ENCODE measurements at places on chromosomes 2 and 18.
A peak's percentile ranks its signal among the peaks of the same experiment; 100 is the strongest.

- DNase-seq = no peak
Observed at GRCh38 chr2:64106481-64106880, 37.7 kb downstream of the PELI1 start.

DNA sequence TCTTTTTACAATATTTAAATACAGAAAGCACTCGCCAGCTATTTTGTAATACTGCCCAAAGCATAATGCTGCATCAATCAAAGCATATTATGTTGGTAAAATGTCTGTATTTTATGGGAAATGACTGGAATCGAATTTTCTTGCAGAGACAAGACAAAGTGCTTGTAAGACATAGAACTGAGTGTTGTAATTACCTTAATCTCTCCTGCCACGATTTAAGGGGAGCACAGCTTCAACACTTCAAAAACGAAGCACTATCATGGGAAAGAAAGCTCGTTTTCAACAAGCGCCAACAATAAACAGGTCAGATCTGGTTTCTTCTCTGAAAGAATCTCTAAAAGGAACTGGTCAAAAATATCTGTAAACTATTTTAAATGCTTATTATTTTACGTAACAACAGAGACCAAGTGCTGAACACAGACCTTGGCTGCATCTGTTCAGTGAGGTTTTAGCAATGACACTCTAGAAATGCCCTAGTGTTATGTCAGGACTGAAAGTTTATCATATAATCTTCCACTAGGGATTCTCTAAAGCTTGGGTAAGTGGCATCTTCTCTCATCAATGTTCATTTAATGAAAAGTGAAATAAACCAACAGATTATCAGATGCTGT, 19.0 kb downstream of the RND3 start:
- DNase-seq = peak; percentile 14

DNA sequence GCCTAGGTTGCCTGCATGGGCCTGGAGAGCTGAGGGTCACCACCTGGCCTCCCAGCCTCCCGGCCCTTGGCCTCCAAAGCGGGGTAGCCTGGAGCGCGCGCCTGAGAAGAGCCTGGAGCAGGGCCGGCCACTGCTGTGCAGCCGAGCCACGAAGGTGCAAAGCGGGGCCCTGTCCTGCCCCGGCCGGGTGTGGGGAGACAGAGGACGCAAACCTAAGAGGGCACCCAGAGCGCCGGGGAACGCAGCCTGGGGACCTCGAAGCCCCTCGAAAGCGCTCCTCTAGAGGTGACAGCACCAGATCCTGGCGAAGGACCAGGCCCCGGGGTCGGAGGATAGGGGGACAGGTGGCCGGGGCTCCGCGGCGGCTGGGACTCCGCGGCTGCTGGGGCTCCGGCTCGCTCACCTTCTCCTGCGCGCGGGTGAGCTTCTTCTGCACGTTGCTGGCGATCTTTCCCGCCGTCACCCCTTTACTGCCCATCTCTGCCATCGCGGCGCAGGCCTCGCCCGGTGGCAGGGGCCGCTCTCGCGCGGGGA, 430 bp downstream of the BIN1 start:
- peak; percentile 27 for DNase-seq

DNA sequence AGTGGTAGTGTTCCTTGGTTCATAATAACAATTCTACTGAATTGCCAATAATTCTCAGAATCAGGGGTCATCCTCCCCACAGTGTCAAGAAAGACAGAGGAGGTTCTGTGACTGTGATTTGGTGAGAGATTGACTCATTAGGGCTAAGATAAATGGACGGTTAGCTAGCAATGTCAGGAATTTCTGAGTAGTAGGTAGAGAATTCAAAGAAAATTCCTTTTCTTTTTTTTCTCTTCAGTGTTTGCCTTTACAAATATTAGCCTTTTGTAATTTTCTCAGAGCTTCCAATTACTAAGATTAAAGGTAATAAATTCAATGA, 16.8 kb upstream of the CRIM1 start:
- DNase-seq = peak; percentile 80

GRCh38 chr18:62284637-62285036, 40.5 kb upstream of the TNFRSF11A start:
- DNase-seq = no peak

DNA sequence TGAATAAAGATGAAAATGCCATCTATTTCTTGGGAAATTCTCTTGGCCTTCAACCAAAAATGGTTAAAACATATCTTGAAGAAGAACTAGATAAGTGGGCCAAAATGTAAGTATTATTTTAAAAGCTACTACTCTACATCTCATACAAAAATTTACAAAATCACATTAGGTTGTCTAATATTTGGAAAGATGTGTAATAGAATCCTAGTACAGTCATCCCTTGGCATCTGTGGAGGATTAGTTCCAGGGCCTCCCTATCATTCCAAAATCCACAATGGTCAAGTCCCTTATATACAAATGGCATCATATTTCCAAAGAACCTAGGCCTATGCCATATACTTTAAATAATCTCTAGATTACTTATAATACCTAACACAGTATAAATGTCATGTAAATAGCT, 41.2 kb downstream of the KYNU start:
- DNase-seq = no peak

GRCh38 chr2:62794791-62795190, 89.3 kb downstream of the EHBP1 start:
- peak; percentile 56 for DNase-seq

GRCh38 chr2:140247451-140248195, 1467.4 kb upstream of the NXPH2 start:
- DNase-seq = peak; percentile 31

DNA sequence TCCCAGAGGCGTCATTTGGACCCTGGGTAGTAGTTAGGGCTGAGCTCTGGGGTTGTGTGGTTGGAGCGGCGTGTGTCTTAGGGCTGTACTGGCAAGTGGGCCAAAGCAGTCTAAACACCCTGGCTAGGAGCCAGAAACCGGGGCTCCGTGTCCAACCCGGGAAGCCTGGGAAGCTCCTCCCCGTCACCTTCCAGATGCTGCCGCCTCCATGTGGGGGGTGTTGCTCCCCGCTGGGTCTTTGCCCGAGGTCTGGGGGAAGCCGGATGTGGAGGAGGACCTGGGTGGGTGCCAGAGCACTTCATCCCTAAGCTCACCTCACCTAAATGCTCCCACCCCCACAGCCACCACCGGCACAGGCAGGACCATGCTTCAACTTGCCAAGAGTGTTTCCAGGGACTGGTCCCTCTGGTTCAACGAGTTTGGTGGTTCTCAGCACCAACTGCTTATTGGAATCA, 25.4 kb downstream of the TET3 start:
- peak; percentile 38 for DNase-seq

- DNase-seq = no peak
Observed at GRCh38 chr2:240719676-240720545, 28.2 kb downstream of the AQP12A start.

GRCh38 chr2:21468624-21469023, 344.9 kb downstream of the TDRD15 start:
- DNase-seq = peak; percentile 9

GRCh38 chr18:63890950-63891304, 3.4 kb downstream of the SERPINB2 start:
- DNase-seq = peak; percentile 39

DNA sequence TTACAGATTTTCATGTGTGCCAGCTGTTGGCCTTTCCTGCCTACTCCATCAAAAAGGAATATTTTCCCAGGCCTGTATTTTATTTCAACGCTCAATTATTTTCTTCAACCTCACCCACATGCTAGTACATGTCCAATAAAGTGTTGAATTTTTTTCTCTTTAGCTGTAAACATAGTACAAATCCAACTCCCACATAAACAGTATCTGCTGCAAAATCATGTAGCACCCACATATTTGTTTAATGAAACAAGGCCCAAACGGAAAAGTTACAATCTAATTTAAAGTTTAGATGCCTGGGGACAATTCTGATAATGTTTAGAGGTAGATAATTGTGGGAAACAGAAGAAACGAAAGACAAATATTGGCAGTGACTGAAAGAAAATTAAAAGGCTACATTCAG, 275.4 kb upstream of the ACVR2A start:
- DNase-seq = no peak

GRCh38 chr2:104888489-104889258, 34.8 kb downstream of the POU3F3 start:
- no peak for DNase-seq

DNA sequence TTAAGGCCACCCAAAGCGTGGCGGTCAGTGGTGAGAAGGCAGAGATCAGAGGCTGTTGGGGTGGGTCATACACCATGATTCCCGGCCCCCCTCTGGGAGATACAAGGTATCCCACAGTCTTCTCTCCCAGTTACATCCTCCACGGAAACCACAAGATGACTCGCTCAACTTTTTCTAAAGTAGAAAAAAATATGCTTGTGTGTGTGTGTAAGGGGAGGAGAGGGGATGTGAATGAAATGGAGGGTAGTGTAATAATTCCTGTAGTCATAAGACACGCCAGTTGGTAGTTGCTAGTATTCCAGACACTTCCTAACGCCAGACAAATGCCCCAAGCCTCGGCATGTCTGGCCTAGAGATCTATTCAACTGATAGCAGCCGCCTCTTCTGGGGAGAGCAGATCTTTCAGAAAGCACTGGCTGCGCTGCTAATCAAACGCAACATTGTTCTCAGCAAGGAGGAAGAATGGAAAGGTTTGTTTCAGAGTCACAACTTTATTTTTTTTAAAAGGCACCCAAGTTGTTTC, 143.5 kb downstream of the TGIF1 start:
- peak; percentile 95 for DNase-seq

GRCh38 chr18:62944454-62944853, 229.1 kb downstream of the PHLPP1 start:
- peak; percentile 53 for DNase-seq

DNA sequence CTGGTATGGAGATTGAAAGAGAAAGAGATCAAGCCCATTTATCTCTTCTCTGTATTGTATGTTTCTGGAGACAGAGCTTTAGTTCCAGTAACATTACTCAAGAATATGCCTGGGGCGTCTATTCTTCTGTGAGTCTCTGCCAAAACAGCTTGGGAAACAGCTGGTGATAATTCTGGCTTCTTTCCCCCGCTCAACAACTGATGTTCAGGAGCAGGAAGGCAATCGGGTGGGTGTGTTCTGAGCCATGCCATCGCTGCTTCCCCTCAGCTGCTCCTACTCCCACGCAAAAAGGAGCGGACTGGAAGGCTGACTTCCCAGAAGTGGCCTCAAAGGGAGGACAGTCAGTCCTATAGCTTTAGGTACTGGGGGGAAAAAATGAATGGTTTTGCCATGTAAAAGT, 695.1 kb downstream of the PLCL1 start:
- no peak for DNase-seq

GRCh38 chr2:192749611-192750200, 555.0 kb upstream of the TMEFF2 start:
- DNase-seq = peak; percentile 3

DNA sequence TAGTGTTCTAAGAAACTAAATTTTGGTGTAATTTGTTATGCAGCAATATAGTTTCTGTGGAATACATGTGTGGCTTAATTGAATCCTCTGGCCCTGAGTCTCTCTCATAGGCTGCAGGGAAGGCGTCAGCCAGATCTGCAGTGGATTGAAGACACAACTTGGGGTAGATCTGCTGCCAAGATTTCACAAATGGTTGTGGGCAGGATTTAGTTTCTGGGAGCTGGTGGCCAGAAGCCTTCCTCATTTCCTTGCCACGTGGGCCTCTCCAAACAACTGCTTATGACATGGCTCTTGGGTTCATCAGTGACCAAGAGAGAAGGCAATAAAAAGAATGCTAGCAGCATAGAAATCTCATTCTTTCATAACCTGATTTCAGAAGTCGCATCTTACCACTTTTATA, 28.2 kb downstream of the CCDC102B start:
- no peak for DNase-seq

GRCh38 chr2:147049957-147050356, 794.9 kb upstream of the ACVR2A start:
- no peak for DNase-seq

GRCh38 chr2:196170606-196171247, 651 bp downstream of the STK17B start:
- DNase-seq = peak; percentile 69

GRCh38 chr2:217694291-217694690, 308.5 kb downstream of the TNS1 start:
- peak; percentile 75 for DNase-seq

DNA sequence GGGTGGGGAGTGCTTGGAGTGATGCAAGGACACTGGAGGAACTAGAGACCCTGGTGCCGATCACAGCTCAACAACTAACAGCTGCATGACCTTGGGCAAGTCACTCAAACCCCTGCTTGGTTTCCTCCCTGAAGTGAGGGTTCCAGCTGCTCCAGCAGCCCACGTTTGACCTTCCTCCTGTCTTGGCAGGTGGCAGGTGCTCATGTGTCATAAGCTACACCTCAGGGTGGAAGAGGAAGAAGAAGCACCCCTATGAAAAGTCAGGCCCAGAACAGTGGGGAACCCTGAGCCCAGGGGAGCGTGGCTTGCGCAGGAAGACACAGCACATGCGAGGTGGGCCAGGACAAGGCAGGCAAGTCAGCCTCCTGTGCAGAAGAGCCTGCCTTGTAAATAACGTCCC, 42.4 kb downstream of the MRPL35 start:
- DNase-seq = no peak

GRCh38 chr18:9911226-9911625, 2.6 kb upstream of the VAPA start:
- DNase-seq = no peak

GRCh38 chr2:33911327-33911726, 312.2 kb upstream of the FAM98A start:
- DNase-seq = no peak

GRCh38 chr2:40105593-40105992, 326.5 kb upstream of the THUMPD2 start:
- DNase-seq = no peak

DNA sequence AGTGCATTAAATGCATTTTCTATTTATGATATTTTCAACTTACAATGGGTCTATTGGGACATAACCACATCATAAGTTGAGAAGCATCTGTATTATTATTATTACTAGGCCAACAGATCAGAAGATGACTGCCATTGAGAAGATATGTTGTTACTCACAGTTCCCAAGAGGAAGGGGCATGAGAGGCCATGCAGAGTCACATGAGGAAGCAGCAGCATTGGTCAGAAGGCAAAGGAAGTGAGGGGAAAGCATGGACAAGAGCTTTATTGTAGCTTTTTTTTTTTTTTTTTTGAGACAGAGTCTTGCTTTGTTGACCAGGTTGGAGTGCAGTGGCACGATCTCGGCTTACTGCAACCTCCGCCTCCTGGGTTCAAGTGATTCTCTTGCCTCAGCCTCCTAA, 66.2 kb upstream of the LCLAT1 start:
- no peak for DNase-seq

DNA sequence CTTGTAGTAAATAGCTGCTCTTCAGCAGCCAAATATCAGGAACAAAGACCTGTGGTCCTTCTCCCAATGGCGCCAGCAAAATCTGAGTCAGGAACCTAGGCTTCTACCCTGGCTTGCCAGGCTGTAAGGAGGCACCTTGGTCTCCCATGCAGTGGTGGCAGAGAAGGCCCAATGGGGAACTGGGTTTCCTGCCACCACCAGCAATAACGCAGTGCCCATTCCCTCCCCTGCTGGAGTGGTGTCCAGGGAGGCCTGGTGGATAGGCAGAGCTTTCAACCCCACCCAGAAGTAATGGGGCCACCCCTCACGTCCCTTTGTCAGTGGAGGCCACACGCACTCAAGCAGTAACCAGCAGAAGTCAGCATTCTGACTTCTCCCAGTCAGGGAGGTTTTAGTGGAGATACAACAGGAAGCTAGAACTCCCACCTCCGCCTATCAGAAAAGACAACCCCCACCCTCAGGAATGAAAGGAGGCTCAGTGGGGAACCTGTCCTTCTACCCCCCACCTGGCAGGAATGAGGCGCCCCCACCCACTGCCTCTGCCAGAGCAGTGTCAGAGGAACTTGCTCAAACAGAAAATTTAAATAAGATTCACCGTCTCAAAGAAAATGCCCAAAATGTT, 132.4 kb downstream of the COPS8 start:
- peak; percentile 81 for DNase-seq

All from choroid plexus epithelial cell (primary cell).